ENCODE measurements at places on chromosomes 4 and X.

GRCh38 chr4:126458993-126459392, 1144.2 kb downstream of the FAT4 start:
- no peak for DNase-seq

DNA sequence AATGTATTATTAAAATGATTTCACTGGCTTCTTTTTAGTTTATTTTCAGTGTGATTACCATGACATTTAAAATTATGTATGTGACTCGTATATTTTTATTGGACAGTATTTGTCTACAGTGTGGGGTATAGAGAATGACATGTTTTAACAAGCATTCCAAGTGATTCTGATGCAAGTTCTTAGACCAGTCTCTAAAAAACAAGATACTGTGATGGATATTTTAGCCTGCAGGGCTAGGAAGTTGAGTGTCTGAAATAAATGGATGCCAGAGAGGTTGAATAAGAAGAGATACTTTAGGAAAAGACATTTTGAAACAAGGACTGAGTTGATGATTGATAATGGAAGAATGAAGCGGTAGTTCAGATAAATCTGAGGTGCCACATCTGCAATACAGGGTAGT, 3.5 kb upstream of the MAD2L1 start:
- no peak for DNase-seq

DNA sequence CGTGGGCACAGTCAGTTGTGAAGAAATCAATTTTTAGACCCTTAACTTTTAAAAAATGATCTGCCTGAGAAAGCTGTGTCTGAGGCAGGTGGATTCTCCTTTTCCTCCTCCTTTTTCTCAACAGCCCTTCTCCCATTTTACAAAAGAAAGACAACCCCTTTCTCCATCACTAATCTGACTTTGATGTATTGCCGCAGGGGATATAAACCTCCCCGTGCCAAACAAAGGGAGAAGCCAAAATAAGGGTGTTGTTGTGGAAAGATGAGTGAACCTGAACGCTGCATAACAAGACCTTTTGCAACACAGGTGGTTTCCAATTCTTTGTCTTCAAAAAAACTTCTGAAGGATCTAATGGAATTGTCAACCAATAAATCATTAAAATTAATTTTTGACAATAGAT, 8.4 kb upstream of the FHL1 start:
- no peak for DNase-seq

- no peak for DNase-seq
Measured at GRCh38 chrX:31057691-31058090, 14.2 kb downstream of the FTHL17 start.

DNA sequence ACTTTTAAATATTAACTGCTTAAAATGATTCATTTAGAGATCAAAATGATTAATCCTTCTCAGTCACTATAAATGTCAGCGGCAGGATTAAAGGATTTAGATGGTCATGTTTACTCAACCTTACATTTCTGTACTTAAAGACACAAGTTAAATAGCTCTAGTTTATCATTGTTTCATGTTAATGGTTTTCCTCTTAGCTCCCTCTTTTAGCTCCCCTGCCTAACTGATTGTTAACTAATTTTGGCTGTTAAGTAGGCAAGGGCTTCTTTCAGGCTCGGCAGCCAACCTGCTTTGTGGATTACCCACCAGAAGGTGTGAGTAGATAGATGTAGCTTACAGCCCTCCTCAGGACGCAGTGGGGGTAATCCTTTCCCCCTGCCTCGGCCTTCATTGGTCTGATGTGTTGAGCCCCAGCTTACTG, 96.0 kb downstream of the TENM3 start:
- DNase-seq: no peak

- no peak for DNase-seq
Measured at GRCh38 chr4:183599284-183599683, 59.7 kb downstream of the RWDD4 start.

DNA sequence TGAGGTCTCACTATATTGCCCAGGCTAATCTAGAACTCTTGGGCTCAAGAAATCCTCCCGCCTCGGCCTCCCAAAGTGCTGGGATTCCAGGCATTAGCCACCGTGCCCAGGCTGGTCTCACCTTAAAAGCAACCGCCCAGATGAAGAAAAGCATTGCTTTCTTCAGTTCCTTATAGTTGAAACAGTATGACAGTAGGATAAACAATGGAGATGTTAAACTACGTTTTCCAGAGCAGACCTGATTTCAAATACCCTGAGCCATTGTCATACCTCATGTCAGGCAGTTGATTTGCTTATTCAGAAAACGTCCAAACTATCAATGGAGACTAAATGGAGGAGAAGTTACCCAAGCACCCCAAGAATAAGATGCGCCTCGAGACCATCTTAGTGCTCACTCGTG, 26.3 kb upstream of the TMEM131L start:
- no peak for DNase-seq

DNA sequence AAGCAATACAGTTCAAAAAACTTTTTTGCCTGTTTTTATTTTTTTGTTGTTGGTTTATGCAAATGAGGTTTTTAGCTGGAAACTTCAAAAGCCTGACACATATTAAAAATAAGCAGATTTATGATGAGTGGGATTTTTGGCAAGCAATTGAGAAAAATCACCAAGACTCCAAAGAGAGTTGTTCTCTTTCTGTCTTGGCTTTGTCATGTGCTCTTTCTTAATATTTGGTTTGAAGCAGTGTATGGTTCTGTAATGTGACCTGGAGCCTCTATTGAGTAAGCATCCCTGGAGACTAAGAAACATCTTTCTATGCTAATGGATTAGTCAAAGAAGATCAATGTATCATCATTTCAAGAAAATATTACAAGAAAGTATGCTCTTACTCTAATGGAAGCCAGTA, 11.7 kb downstream of the TRIM2 start:
- DNase-seq: no peak

DNA sequence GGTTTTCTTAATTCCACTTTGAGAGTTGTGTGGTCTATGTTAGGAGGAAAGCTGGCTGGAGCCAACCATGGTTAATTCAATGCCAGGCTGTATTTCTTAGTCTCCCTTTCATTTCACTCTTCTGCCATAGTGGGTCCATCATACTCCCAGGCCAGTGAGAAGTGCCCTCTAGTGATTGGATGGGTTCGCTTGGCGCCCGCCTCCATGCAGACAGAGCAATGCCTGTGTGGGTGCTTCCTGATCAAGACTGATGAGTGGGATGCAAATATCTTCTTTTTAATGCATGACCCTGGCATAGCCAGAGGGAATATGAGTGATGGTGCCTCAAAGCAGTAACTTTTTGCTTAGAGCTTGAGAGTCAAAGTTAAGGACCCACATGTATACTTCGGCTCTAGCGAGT, 6.4 kb downstream of the BMX start:
- no peak for DNase-seq

- no peak for DNase-seq
Measured at GRCh38 chrX:25043192-25043591, 27.4 kb upstream of the ARX start.

DNA sequence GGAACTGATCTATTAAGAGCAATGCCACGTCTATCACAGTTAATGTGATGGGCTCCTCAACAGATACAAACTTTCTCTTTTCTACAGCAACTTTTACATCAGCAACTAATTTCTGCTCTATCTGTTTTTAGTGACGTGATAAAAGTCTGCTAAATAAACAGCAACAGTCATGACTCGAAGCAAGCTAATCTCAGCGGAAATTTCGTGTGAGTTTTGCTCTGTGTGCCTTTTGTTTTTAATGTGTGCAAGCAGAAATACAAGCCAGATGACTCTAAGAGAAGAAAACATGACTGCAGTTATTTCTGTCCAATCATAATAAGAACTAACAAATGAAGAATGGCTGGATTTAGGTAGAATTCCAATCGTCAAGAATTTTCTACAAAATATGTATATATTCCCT, 214.3 kb downstream of the LDB2 start:
- no peak for DNase-seq

DNA sequence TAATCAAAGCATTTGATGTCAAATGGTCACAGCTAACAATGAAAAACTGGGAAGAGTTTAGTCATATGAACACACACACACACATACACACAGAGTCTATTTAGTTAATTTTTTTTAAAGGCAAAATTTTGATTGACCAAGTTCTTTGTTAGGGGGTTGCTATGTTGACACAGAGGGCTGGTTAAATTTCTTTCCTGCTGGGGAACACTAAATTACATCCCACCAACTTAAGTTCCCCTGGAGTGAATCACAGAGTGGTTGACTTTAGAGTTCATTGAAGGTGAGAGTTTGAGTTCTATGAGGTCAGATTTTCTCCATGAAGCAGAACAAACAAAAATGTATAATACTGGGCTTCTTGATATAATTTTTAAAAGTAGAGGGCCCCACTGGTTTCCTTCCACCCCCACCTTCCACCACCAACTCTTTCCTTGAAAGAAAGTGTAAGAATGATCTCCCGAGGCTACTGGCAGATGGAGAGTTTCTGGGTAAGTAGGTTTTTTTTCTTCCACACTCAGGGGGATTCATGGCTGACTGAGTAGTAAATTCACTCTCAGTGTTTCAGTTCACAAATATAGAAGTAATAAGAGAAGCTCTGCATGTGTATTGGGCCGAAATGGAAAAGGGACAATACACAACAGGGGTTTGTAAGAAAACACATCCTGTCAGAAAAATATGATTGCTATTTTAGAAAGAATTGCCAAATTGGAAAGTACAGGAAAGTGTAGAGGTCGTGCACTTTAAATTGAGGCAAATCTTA, 917.0 kb upstream of the LCORL start:
- DNase-seq: no peak

DNA sequence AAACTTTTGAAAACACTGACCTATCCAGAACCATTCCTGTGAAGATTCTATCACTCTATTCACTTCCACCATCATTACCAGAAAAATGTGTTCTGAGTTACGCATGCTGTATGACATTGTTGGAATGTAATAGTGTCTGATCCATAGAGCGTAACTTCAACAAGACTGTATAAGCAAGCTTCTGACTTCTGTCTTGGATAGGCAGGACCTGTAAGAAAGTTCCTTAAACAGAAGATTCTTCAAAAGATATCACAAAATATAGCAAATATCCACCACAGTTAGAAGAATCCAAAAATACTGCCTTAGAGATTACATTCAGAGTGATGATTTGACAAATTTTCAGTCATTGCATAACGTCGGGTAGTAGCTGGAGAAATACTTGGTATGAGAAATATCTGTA, 14.0 kb upstream of the SPOCK3 start:
- no peak for DNase-seq

- no peak for DNase-seq
Measured at GRCh38 chrX:39936886-39937770, 160.6 kb downstream of the BCOR start.

- DNase-seq: no peak
Measured at GRCh38 chrX:47605024-47605423, 14.6 kb downstream of the SYN1 start.

DNA sequence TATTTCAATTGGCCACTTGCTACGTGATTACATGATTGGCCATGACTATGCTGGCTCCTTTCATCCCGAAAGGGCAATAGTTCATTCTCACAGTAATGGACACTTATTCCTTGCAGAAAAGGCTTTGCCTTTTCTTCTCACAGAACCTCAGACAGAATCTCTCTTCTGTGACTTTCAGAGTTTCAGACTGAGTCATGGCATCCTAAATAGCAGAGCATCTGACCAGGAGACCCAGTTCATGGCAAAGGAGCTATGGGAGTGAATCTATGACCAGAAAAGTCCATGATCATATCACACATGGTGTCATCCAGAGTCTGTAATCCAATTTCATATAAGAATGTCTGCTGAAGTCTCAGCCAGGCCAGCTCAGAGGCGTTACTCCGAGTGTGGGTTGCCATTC, 263.3 kb upstream of the CLNK start:
- no peak for DNase-seq

All from LoVo (cell line).